ENCODE measurements at places on chromosomes 11 and 22.

DNA sequence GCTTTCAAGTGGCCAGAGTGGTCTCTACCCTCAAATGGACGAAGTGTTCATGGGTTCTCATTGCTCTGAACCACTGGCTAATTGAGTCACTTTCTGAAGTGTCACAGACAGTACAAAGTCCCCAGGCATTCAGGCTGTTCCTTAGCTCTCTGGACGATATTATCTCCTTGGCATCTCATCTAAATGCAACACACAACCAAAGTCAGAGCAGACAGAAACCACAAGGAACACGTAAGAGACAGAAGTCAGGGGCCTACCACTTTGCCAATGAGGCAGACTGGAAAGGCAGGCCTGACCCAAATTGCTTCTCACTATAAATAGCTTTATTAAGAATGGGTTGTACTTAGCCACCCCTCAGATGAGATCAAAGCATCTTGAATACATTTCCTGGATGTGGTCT is 29.0 kb upstream of the LDLRAD3 start:
- no peak for DNase-seq

GRCh38 chr11:15153231-15153630 is 38.5 kb downstream of the INSC start:
- DNase-seq: no peak

DNA sequence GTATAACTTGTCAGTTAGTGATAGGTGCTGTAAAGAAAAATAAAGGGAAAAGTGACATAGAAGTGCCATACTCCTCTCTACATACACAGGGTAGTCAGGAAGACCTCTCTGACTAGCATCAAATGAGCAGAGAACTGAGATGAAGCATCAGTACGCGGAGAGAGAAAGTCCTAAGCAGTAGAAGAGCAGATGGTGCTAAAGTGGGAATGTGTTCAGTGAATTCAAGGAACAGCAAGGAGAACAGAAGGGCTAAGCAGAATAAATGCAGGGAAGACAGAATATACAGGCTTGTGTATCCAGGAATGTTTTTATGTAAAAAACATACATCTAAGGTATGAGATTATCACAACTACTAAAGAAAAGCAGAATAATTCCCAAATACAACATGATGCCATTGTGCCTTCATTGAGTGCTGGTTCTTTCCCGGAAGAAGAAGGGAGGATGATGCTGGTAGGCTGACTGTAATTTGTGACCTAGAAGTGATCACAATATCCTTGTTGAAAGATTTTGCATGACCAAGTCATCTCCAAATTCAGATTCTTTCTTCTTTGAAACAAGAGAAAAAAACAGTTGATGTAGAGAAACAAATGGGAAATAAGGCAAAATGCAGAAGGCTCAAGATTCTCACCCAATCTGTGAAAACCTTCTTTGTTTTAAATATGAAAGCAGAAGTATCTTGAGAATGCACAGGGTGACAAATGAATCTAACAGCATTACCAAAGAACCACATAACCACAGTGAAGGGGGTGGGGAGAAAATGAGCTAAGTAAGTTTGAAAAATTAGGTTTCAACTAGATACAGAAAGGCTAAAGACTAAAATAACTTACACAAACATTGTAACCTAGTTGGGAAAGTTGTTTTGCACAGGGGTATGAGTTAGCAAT is 20.5 kb downstream of the MRE11 start:
- no peak for DNase-seq

DNA sequence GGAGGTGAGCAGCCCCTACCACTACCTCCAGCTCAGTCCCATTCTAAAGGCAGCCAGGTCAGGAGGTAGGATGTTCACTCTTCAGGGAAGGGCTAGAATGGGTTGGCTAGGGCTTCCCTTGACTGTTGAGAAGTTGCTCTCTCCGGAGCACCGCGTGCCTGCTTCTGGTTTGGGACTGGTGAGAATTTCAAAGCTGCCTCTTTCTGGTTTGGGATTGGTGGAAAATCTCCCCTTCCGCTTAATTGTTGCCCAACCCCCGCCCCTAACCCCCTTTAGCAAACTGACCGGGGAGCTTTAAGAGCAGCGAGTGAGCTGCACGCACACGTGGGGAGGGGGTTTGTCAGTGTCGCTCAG is 686 bp downstream of the USP2 start:
- DNase-seq: no peak

GRCh38 chr22:40520562-40520961 is 116.0 kb downstream of the MRTFA start:
- no peak for DNase-seq

DNA sequence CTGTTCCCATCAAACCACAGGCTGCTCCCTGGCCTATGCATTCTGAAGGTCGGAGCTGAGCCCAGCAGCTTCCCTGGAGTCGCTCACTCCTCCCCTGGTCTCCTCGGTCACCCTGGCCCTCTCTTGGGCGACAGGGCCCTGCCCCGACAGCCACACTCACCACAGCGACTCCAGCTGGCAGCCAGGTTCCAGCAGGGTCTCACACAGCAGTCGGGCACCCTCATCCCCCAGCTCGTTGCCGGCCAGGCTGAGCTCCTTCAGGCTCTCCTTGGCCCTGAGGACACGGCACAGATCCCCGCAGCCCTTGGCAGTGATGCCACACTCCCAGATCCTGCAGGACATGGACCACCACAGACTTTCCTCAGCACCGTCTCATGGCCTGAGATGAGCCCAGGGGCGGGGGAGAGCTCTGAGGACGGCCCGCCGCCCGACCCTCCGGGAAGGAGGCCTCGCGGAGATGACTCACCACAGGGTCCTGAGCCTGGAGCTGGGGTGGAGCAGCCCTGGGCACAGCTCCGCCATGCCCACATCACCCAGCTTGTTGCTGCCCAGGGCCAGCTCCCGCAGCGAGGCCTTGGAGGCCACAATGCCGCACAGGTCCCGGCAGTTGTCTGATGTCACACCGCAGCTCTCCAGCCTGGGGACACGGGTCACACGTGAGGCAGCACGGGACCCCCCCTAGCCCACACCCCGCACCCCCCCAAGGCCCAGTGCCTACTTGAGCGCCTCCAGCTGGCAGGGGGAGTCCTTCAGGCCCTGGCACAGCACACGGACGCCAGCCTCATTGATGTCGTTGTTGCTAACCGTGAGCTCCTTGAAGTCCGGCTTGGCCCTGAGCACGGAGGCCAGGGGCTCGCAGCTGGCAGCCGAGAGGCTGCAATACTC is 8.5 kb downstream of the RNH1 start:
- DNase-seq: no peak

GRCh38 chr22:38138961-38139360 is 28.5 kb upstream of the BAIAP2L2 start:
- no peak for DNase-seq

- DNase-seq: no peak
Measured at GRCh38 chr11:34423300-34423699, 15.4 kb upstream of the CAT start.

DNA sequence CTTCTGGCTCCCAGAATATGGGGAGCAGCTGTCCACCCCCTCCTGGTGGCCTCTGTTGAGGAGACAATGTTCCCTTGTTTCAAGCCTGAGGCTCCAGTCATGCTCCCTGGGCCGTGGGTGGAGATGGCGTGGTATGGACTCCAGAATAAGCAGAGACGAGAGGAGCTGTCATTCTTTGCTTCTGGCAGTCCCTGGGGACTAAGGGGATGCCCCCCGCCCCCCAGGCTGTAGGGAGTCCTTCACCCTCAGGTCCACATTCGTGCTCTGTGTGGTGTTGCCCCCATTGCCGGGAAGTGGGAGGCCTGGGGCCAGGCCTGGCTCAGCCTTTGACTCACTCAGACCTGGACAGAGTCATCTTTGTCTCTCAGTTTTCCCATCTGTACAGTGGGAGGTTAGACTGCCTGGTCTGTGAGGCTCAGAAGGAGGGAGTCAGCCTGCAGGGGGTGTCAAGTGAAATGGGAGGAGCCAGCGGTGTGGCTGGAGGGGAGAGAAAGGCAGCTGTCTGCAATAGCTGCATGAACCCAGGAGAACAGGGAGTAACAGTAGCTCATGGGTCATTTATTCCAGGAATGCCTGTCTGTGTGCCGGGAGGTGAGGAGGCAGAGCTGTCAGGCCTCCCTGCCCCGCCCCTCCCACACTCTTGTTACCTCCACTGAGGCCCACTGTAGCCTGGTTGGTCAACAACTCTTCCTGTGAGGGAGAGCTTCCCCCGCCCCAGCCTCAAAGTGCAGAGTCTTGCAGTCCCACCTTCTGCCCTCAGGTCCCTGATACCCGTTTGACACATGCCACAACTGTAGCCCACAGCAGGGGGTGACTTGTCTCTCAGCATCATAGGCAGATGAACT is 6.3 kb downstream of the ARHGEF17 start:
- DNase-seq: no peak

- peak; percentile 81 for DNase-seq
Measured at GRCh38 chr11:34331329-34331728, 26.5 kb downstream of the ABTB2 start.

GRCh38 chr11:81792416-81792815 is 941.2 kb downstream of the FAM181B start:
- DNase-seq: no peak

DNA sequence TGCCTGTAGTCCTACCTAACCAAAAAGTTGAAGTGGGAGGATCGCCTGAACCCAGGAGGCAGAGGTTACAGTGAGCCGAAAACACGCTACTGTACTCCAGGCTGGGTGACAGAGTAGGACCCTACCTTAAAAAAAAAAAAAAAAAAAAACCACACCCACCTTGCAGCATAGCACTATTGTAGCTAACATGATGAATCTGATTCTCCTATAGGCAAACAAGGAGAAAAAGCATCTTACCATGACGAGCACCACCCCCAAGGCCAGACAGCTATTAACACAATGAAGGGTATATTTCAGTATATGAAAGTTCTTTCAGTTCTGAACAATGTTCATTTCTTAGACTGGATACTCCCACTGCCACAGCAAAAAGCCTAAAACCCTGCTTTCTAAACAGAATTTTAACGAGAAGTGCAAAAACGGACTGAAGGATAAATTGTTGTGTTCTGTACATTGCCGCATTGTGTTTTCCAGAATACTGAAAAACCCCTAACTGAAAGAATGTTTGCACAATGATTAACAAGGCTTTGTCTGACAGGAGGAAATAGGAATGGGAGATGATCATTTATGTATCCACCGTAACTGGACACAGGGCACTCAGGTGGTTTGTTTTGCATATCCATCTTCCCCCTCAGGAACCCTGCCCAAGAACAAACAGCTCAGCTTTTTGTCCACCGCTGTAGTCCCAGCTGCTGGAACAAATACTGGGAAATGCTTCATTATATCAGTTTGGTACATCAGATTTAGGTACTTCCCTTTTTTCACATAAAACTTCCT is 8.9 kb downstream of the PISD start:
- no peak for DNase-seq

All from NCI-H2081 treated with DMSO at 0.1 percent for 48 hours (cell line).